ENCODE measurements at places on chromosomes 6 and 20.

DNA sequence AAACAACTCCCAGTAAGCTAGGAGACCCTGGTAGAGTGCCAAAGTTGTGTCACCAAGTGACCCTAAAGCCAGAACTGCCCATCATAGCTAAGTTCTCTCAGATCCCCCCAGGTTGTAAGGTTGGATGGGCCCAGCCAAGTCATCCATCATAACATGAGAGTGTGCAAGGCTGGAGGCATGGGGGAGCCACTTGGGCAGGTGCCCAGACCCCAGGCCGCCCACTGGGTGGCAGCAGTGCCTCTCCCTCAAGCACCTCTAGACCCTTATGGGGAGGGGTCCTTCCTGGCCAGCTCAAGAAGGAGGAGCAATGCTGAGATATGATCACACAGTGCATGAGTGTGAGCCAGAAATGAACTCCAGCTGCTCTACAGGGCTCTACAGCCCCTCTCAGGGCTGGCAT, 154.5 kb downstream of the MYLK4 start:
- H3K27ac ChIP-seq, result no peak overlapping the region
- no peaks in the 10 kb centered on the region for H3K36me3 ChIP-seq
- no peaks in the 10 kb centered on the region for H3K4me1 ChIP-seq
- no peak for DNase-seq
- H3K4me3 ChIP-seq, result no peak overlapping the region

GRCh38 chr6:1136415-1136774, 175.5 kb upstream of the FOXQ1 start:
- peaks cover 14% of the 10 kb centered on the region for H3K4me1 ChIP-seq
- no peak overlapping the region for H3K4me3 ChIP-seq
- no peaks in the 10 kb centered on the region for H3K27me3 ChIP-seq

GRCh38 chr6:50718566-50718965, 5.2 kb downstream of the TFAP2D start:
- H3K4me1 ChIP-seq, result no peaks in the 10 kb centered on the region
- no peaks in the 10 kb centered on the region for H3K36me3 ChIP-seq
- no peak overlapping the region for H3K4me3 ChIP-seq
- no peak for DNase-seq
- H3K27me3 ChIP-seq, result peaks cover 7% of the 10 kb centered on the region

GRCh38 chr6:24019830-24020229, 106.2 kb upstream of the NRSN1 start:
- H3K4me3 ChIP-seq, result no peak overlapping the region
- no peaks in the 10 kb centered on the region for H3K27me3 ChIP-seq
- no peaks in the 10 kb centered on the region for H3K4me1 ChIP-seq

- H3K27ac ChIP-seq, result no peak overlapping the region
- H3K4me3 ChIP-seq, result no peak overlapping the region
- no peaks in the 10 kb centered on the region for H3K36me3 ChIP-seq
- H3K4me1 ChIP-seq, result no peaks in the 10 kb centered on the region
- H3K27me3 ChIP-seq, result no peaks in the 10 kb centered on the region
These were observed 125.4 kb downstream of the SH3BGRL2 start for GRCh38 chr6:79756496-79756895.

DNA sequence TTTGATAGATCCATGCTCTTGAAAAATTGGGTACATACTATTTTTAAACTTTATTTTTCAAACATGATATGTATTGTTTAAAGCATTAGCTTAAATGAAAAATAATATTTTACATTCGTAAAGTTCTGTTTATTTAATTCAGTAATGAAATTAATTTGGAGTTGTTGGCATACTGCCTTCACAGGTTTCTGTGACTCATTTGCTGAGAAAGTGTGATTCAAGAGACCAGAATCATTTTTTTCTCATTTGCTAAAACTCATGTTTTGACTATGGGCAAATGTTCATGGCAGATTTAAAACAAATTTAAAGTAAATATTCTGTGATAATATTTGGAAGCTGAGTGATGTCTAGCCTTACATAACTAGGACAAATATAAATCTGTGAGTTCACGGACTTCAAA, 230.4 kb downstream of the BCKDHB start:
- peaks cover 3% of the 10 kb centered on the region for H3K4me1 ChIP-seq
- H3K27me3 ChIP-seq, result no peaks in the 10 kb centered on the region
- no peak for DNase-seq
- no peaks in the 10 kb centered on the region for H3K36me3 ChIP-seq

DNA sequence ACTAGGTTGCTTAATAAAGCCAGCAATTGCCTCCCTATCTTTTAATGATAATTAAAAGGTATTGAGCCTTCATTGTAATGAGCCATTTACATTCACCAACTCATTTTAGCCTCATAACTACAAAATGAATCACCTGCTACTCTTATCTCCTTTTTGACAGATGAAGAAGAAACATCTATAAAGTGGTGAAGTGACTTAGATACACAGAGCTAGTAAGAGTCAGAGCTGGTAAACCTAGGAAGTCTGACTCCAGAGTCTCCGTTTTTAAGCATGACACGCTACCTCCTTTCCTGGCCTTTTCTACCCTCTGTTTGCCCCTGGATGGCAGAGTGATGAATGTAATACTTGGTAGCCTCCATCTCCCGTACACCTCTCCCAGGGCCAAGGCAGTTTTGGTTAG, 93.5 kb downstream of the SPTLC3 start:
- DNase-seq, result no peak
- no peaks in the 10 kb centered on the region for H3K36me3 ChIP-seq
- H3K4me3 ChIP-seq, result no peak overlapping the region
- H3K27me3 ChIP-seq, result no peaks in the 10 kb centered on the region
- no peaks in the 10 kb centered on the region for H3K4me1 ChIP-seq

- no peak overlapping the region for H3K4me3 ChIP-seq
- peaks cover 5% of the 10 kb centered on the region for H3K4me1 ChIP-seq
- no peak overlapping the region for H3K27ac ChIP-seq
These were observed 26.3 kb downstream of the SLC2A4RG start for GRCh38 chr20:63765902-63766301.

DNA sequence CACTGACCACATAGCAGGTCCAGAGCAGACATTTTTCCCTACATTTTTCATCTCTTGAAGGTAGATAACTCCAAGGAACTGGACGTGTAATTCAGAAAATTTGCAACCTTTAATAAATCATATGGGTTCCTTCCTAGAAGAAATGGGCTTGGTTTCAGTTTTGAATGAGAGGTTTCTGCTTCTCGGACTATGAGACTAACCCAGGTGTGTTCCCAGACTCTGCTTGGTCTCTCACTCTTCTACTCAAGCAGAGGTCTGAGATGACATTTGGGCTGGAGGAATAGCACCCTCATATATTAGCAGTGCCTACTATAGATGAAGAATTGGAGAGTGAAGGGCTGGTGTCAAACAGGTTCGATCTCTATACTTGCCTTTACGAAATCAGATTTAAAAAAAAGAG, 231.2 kb downstream of the DOK5 start:
- DNase-seq, result no peak
- no peak overlapping the region for H3K4me3 ChIP-seq
- H3K27ac ChIP-seq, result no peak overlapping the region
- H3K4me1 ChIP-seq, result no peaks in the 10 kb centered on the region
- H3K27me3 ChIP-seq, result no peaks in the 10 kb centered on the region

DNA sequence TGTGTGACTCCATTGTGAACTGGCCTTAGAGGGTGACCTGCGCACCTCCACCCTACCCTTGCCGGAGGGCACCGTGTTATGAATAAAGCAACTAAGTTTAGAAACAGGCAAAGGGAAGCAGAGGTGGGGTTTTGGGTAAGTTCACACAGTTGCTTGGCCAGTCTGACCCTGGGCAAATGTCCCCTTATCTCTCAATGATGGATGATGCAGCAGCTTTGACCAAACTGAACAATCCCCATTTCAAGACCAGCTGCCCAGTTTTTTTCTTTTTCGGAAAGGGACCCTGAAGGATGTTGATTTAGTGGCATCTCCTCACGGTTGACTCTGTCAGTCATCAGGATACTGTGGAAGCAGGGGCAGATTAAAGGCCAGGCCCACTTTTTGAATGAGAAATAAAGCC, 68.7 kb upstream of the PRDM1 start:
- no peaks in the 10 kb centered on the region for H3K36me3 ChIP-seq
- H3K4me1 ChIP-seq, result no peaks in the 10 kb centered on the region
- no peak for DNase-seq
- H3K4me3 ChIP-seq, result no peak overlapping the region

- H3K4me1 ChIP-seq, result no peaks in the 10 kb centered on the region
- no peak overlapping the region for H3K4me3 ChIP-seq
- no peaks in the 10 kb centered on the region for H3K36me3 ChIP-seq
- no peaks in the 10 kb centered on the region for H3K27me3 ChIP-seq
- no peak for DNase-seq
These were observed 215.1 kb downstream of the DLL1 start for GRCh38 chr6:170075659-170076223.

GRCh38 chr6:17869010-17869752, 118.3 kb downstream of the KIF13A start:
- H3K27me3 ChIP-seq, result no peaks in the 10 kb centered on the region
- H3K4me1 ChIP-seq, result no peaks in the 10 kb centered on the region
- no peak for DNase-seq
- no peak overlapping the region for H3K4me3 ChIP-seq
- peak overlapping the region; percentile 25 for H3K27ac ChIP-seq

GRCh38 chr20:16393297-16393696, 180.0 kb downstream of the KIF16B start:
- H3K4me1 ChIP-seq, result peaks cover 13% of the 10 kb centered on the region
- no peak overlapping the region for H3K4me3 ChIP-seq
- DNase-seq, result no peak
- H3K27ac ChIP-seq, result no peak overlapping the region
- no peaks in the 10 kb centered on the region for H3K36me3 ChIP-seq

DNA sequence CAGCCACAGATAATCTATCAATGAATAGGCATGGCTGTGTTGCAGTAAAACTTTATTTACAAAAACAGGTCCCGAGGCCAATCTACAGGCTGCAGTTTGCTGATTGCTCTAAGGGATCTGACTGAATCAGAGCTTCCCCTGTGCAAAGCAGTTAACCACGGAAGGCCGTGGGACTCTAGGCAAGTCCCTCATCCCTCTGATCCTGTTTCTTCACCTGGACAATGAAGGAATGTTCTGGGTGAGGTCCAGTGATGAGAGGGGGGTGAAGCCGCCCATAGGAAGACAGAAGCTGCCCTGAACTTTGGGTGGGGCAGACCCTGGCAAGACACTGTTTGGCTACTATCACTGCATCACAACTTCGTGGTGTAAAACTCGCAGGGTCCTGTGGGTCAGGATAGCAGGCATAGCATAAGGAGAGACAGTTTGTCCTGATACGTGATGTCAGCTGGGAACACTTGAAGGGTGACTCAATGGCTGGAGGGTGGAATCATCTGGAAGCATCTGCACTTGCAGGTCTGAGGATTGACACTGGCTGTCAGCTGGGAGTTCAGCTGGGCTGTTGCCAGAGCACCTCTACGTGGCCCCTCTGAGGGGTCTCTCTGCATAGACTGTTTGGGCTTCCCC, 33.3 kb upstream of the TGM2 start:
- no peak overlapping the region for H3K27ac ChIP-seq
- DNase-seq, result no peak
- no peaks in the 10 kb centered on the region for H3K27me3 ChIP-seq
- H3K4me1 ChIP-seq, result peaks cover 26% of the 10 kb centered on the region
- no peak overlapping the region for H3K4me3 ChIP-seq

GRCh38 chr6:170093658-170094596, 197.0 kb downstream of the DLL1 start:
- no peak overlapping the region for H3K27ac ChIP-seq
- H3K27me3 ChIP-seq, result no peaks in the 10 kb centered on the region
- peaks cover 20% of the 10 kb centered on the region for H3K4me1 ChIP-seq
- H3K36me3 ChIP-seq, result no peaks in the 10 kb centered on the region

DNA sequence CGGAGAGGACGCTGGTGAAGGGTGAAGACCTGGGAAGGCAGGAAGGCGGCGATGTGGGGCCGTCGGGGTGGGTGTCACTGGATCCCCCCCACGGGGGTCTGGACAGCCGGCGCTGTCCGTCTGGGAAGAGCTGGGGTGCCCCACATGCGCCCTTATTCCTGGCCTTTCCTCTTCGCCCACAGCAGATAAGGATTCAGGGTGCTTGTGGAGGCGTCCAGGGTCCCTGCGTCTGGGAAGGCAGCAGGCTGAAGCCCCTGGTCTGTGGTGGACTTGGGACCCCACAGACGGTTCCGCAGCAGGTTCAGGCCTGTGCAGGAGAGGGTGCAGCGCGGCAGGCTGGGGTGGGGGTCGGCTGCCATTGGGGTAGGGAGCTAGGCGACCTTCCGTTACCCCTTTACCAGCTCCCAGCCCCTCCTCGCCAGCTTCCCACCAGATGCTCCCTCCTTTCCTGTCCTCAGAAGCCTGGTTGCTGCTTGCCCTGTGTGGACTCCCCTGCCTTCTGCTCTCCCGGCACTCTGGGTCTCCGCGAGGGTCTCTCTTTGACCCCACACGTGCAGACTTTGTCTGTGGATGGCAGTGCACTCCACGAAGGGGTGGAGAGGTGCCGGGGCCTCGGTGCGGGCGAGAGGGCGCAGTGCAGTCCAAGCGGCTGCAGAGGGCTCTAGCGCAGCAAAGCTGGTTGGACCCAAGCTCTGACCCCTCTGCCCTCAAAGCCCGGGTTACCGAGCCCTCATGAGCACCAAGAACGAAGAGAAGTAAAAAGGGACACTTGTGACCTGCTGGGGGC, 2.1 kb upstream of the GATA5 start:
- DNase-seq, result no peak
- H3K4me1 ChIP-seq, result no peaks in the 10 kb centered on the region
- no peak overlapping the region for H3K27ac ChIP-seq

GRCh38 chr6:104522533-104522932, 337.2 kb downstream of the HACE1 start:
- H3K27ac ChIP-seq, result no peak overlapping the region
- H3K36me3 ChIP-seq, result no peaks in the 10 kb centered on the region
- no peak overlapping the region for H3K4me3 ChIP-seq
- H3K4me1 ChIP-seq, result no peaks in the 10 kb centered on the region

GRCh38 chr6:169985121-169986015, 233.9 kb downstream of the ERMARD start:
- no peaks in the 10 kb centered on the region for H3K4me1 ChIP-seq
- H3K27me3 ChIP-seq, result no peaks in the 10 kb centered on the region
- H3K4me3 ChIP-seq, result no peak overlapping the region
- H3K36me3 ChIP-seq, result no peaks in the 10 kb centered on the region
- DNase-seq, result no peak
- no peak overlapping the region for H3K27ac ChIP-seq

GRCh38 chr20:1813101-1813529, 82.1 kb upstream of the SIRPA start:
- H3K27ac ChIP-seq, result peak overlapping the region; percentile 77
- peaks cover 69% of the 10 kb centered on the region for H3K4me1 ChIP-seq
- no peaks in the 10 kb centered on the region for H3K27me3 ChIP-seq
- no peak overlapping the region for H3K4me3 ChIP-seq
- DNase-seq, result peak; percentile 90

DNA sequence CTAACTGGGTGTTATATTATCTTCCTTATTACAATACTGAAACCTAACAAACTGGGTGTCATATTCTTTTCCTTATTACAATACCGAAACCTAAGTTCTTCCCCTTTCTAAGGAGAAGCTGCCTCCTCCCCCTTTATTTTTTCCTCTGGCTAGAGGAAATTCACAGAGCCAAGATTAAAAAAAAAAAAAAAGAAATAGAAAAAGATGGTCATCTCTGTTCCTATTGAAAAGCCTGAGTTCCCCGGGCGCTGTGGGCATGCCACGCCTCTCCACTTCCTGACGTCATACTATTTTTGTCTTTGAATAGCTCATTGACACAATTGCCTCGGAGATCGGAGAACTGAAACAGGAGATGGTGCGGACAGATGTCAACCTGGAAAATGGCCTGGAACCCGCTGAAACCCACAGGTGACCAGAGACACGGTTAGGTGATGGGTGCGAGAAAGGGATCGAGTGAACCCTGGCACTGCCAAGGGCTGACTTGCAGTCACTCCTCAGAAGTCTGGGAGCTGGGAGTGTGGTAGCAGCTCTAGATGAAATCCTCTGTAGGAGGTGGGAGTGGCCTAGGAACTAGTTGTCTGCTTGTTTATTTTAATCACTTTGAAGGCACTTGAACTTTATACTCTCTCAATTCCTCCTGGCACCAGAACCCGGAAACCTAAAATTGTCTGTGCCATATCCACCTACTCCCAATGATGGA, 82.2 kb upstream of the NAA20 start:
- no peaks in the 10 kb centered on the region for H3K4me1 ChIP-seq
- H3K36me3 ChIP-seq, result peaks cover 12% of the 10 kb centered on the region
- H3K27me3 ChIP-seq, result no peaks in the 10 kb centered on the region
- DNase-seq, result peak; percentile 88
